NCI-H1436 (cell line): ENCODE measurements at places on chromosomes 16 and 17.

DNA sequence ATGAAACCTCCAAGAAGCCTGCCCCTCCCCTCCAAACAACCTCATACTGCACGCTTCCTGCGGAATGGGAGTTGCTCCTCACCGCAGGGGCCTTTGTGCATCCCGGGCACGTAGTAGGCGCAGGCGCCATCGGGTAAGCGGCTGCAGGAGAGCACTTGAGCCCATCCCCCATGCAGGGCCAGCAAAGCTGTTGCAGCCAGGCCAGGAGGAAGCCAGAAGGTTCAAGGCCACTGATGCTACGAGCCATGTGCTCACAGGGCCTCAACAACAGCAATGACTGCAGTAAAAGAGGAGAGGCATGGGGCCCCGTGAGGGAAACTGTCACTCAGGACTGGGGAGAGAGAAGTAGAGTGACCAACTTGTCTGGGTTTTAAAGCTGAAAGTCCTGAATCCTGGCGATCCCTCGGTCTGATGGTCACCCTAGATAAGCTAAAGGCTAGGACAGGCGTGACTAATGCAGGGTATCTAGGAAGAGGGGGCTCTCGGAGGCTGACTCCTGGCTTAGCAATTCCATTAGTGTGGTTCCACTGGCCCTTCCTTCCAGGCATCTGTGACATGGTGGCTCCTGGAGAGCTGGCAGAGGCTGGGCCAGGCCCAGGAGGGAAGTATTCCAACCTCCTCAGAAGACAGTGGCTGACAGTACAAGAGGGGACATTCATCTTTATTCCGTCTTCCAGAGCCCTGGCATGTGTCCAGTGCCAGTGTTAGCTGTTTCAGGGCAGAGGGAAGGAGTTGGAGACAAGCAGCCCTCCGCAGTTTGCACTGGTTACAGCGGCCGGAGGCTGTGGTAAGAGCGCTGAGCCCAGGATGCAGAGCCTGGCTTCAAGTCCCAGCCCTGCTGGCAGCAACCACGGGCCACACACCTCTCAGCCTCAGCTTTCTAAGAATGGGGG lies 20.8 kb downstream of the GOSR2 start:
- DNase-seq, result no peak

DNA sequence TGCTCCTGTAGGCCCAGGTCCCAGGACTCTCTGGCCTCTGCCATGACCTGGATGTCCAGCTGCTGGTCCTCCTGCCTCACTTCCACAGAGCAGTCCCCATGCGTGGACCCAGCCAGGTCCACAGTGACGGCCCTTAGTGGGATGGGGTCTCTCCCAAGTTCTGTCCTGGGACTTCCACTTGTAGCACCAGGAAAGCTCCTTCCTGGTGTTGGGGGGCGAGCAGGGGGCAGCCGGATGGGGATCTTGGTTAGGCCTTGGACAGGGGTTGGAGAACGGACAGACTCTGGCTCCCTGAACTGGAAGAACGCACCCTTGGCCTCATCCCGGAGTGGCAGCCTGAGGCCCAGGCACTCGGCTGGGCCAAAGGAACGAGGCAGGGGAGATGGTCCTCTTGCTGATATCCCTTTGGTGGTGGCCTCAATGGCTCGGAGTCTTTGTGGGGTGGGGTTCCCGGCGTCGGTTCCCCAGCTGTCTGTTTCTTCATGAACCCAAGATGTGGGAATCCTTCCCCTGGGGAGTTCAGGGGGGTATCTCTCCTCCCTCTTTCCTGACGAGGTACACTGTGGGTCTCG lies 7.2 kb downstream of the GAS2L2 start:
- DNase-seq, result no peak

- peak; percentile 13 for DNase-seq
Observed at GRCh38 chr17:35766903-35767510, 6.3 kb downstream of the C17orf50 start.

GRCh38 chr17:39170109-39170508 lies 4.1 kb upstream of the ARL5C start:
- DNase-seq, result no peak

DNA sequence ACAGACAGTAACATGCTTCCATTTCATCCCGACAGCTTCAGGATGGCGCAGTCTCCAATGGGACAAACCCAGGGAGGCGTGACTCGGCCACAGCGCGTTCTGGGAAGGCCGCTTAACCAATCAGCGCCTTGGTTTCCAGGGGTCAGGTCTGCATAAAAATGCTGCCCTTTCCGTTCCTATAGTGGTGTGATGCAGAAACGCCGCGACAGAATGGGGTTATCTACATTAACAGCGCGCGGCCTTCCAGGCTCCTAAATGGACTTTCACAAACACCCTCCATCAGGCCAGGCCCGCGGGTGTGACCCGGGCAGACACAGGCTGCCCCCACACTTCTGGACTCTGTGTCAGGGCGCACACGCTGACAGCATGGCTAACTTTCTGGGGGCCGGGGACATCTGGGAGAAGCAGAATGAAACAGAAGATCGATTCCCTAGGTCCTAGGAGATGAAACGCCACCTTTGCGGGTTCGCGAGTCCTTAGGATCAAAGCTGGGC lies 792 bp downstream of the TMEM231 start:
- DNase-seq, result peak; percentile 13

DNA sequence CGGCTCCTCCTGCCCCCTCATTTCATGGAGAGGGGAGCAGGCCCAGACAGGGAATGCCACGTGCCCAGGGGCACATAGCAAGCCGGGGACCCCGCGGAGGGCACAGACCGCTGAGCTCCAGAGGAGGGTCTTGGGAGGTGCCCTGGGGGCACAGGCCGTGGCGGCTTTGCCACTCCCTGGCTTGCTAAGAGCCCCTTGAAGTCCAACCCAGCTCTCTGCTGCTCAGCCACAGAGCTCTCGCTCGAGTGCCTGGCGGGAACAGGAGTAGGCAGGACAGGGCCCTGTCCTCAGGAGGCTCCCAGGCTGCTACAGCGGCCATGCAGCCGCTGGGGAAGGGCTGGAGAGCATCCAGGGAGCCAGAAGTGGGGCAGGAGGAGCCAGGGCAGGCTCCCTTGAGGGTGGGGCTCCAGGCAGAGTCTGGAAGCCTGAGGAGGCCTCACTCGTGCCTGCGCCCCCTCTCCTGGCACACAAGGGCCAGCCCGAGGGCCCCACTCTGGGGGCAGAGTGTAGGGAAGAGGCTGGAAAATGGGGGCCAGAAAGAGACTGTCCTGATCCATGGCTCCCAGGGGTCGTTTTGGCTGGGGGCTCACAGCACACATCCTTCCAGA lies 4.4 kb upstream of the RAB26 start:
- DNase-seq, result no peak

DNA sequence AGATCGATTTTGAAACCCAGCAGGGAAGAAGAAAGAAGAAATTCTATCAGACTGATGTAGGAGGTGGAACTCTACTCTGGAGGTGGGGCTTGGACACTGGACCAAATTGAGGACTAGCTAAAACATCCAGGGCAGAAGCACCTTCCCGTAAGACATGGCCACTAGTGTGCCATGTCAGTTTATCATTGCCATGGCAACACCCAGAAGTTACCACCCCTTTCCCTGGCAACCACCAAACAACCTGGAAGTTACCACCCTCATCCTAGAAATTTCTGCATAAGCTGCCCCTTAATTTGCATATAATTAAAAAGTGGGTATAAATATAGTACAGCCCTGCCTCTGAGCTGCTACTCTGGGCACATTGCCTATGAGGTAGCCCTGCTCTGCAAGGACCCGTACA lies 66.7 kb downstream of the NACA2 start:
- DNase-seq, result no peak

DNA sequence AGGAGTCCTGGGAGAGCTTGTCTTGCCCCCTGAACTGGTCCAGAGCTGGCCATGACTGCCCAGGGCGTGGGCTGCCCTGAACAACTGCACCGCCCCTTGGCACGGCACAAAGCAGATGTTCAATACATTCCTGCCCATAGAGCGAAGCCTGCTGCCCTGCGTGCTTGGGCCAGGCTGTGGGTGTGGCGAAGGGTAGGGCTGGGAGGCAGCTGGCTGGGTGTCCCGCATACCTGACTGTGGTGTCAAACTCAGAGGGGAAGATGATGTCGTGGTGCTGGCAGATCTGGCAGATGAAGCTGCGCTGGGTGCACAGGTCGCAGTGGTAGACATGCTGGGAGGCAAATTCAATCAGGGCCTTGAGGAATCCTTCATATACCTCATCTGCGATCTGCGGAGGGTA lies 124.2 kb upstream of the SMURF2 start:
- no peak for DNase-seq

GRCh38 chr17:12659500-12659899 lies 6.2 kb upstream of the MYOCD start:
- no peak for DNase-seq

DNA sequence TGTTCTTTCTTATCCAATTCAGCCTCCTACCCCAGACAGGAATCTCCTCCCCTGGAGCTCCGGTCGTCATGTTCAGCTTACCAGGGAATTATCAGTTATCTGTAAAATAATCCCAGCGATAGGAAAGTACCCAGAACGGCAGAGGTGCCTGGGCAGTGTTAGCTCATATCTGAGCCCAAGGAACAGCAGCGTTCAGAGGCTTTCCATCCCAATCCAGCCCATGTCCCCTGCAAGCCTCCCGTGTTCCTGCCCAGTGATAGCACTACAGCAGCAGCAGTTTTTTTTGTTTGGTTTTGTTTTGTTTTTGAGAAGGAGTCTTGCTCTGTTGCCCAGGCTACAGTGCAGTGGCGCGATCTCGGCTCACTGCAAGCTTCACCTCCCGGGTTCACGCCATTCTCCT lies 158.2 kb downstream of the CMIP start:
- no peak for DNase-seq

DNA sequence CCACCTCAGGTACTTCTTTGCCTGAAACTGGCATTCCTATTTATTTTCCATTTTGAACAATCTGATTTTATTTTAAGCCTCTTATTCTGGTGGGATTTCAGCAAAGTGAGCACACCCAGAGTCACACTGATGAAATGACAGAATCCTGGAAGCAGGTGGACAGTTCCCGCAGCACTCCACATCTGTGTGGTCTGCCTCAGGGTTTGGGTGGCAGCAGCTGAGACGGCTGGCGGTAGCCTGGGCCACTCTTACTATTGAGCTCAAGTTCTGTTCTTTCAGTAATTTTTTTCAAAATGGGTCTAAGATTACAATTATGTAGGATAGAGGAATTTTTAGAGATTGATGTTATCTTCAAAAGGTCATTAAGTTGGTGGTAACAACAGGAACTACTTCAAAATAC lies 32.5 kb upstream of the ENDOV start:
- no peak for DNase-seq

DNA sequence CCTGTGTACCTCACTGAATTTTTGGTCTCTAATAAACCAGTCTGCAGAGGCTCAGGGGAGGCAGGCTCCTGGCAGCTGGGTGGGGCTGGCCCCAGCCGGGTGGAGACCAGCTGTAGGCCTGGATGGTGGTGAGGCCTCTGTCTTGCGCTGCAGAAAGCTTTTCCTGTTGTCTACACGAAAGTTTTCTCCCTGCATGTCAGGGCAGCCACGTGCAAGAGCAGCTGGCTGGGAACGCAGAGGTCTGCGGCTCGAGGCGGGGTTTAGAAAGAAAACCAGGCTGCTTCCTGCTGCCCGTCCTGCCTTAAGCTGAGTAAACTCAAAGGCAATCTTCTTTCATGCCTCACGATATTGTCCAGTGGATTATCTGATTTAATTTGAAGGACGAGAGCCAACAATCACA lies 2.4 kb downstream of the SERPINF1 start:
- no peak for DNase-seq

- DNase-seq, result peak; percentile 32
Observed at GRCh38 chr17:62064791-62065563, at the start of gene MED13. Gene MED13 (minus strand): TSS chr17:62065278. CDS start chr17:62065205, 73 bp downstream.

DNA sequence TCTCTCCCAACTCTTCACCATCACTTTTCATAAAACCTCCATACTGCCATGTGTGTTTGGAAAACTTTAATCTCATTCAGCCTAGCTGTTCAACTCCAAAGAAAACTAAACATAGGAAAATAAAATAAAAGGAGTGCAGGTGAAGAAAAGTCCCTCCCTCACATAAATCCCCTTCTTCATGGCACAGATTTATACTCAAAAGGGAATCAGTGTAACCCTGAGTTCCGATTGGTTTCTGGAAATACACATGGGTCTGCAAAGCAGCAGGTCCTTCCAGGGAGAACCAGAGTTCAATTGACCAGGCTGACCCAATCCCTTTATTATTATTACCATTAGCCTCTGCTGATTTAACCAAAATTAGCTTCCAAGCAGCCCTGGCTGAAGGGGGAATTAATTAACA lies 8.9 kb upstream of the HOXB2 start:
- no peak for DNase-seq

GRCh38 chr17:71283486-71283885 lies 837.3 kb upstream of the SOX9 start:
- no peak for DNase-seq

- no peak for DNase-seq
Observed at GRCh38 chr16:49675413-49675812, 180.5 kb downstream of the ZNF423 start.

DNA sequence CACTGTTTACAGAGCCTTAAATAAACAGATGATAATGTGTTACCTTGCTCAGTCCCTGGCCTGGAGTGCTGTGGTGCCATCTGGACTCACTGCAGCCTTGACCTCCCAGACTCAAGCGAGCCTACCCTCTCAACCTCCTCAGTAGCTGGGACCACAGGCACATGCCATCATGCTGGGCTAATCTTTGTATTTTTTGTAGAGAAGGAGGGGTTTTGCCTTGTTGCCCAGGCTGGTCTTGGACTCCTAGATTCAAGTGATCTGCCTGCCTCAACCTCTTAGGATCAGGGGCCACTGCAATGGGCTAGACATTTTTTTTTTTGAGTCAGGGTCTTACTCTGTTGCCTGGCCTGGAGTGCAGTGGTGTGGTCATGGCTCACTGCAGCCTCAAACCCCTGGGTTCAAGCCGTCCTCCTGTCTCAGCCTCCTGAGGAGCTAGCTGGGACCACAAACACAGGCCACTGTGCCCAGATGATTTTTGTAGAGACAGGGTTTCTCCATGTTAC lies 5.0 kb upstream of the NAGLU start:
- no peak for DNase-seq

- DNase-seq, result no peak
Observed at GRCh38 chr16:69865701-69866100, 85.4 kb upstream of the CLEC18A start.

DNA sequence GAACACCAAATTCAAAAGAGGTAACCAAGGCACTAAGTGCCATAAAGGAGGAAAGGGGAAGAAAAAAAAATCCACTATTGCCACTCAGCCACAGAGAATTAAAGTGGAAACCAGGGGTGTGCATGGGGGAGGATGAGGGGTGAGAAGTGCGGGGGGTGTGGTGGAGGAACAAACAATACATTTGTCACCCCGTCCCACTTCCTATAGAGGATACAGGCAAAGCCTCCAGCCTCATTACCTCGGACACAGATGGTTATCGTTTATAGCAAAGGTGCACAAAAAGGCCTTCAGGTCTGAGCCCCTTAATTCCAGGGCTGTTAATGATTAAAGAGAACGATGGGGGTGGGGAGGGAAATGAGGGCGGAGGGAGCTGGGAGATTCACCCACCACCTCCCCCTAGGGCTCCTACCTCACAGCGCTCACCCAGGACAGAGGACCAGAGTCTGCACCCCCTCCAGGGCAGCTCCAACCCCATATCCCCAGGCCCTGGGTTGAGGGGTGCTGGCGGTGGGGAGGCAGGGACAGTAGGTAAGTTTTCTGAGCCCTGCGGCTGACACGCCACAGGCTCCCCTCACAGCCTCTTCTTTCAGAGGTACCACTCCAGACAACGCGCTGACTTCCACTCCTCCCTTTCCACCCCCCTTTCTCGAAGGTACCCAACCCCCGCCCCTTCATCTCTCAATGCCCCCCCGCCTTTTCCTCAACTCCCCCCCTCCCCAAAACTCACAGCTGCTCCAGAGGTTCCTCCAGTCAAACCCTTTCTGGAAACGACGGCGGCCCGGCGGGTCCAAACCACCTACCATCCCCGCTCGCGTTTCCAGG lies 470 bp downstream of the DCUN1D3 start:
- DNase-seq, result no peak

- peak; percentile 23 for DNase-seq
Observed at GRCh38 chr17:43427362-43428043, 28.7 kb downstream of the ARL4D start.

GRCh38 chr17:43816336-43817320 lies 16.3 kb downstream of the MPP3 start:
- DNase-seq, result no peak
